ENCODE measurements at places on chromosomes 13 and 19. TPM values are rescaled to one million over a fixed set of nuclear protein-coding genes. Genes with fewer than 3 reads are reported as not detected.

GRCh38 chr13:25679159-25679558 lies 307.4 kb downstream of the ATP8A2 start:
- no peak for DNase-seq

DNA sequence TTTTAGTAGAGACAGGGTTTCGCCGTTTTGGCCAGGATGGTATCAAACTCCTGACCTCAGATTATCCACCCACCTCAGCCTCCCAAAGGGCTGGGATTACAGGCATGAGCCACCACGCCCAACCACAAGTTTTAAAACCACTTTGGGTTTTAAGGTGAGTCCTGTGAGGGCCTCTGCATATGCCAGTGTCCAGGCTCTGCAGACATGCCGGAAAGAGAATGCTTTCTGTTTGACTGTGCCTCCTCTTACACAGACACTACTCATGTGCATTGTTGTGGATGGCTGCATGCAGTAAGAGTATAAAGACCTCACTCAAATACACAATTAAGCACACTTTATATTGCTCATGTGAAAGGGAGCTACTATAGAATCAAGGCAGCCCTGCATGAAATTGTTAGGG lies 20.8 kb upstream of the SLC25A30 start:
- no peak for DNase-seq

Gene DLL3
- 0.41 TPM for total RNA-seq

GRCh38 chr13:109792416-109793059 lies 6.2 kb upstream of the IRS2 start:
- no peak for DNase-seq

DNA sequence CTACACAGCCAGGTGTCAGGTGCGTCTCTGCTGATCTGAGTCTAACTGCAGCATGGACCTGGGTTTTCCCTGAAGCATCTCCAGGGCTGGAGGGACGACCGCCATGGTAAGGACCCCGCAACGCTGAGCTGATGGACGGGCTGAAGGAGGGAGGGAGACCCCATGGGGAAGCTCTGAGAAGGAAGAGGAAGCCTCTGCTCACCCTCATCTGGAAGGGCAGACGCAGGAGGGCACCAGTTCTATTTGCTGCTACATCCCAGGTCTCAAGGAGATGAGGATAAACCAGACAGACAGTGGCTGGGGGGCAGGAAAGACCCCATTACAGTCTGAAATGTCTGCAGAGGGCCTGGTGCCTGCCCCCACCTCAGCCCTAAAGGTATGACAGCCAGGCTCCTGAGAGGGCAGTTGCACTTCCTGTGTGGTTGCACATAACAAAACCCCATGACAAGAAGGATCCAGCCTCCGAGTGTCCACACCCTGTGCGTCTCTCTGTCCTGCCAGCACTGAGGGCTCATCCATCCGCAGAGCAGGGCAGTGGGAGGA lies at the start of gene LILRA2:
Gene LILRA2, plus strand, starts transcription at position 461 of the 543 bp plus-strand sequence. CDS start 89 bp downstream, outside the sequence.
- no peak for DNase-seq

Gene LRRC25
- 2.4 TPM for total RNA-seq

Gene PLK5
- total RNA-seq = not detected

GRCh38 chr19:33405254-33405552 lies 31.7 kb downstream of the CEBPG start:
- DNase-seq = no peak

DNA sequence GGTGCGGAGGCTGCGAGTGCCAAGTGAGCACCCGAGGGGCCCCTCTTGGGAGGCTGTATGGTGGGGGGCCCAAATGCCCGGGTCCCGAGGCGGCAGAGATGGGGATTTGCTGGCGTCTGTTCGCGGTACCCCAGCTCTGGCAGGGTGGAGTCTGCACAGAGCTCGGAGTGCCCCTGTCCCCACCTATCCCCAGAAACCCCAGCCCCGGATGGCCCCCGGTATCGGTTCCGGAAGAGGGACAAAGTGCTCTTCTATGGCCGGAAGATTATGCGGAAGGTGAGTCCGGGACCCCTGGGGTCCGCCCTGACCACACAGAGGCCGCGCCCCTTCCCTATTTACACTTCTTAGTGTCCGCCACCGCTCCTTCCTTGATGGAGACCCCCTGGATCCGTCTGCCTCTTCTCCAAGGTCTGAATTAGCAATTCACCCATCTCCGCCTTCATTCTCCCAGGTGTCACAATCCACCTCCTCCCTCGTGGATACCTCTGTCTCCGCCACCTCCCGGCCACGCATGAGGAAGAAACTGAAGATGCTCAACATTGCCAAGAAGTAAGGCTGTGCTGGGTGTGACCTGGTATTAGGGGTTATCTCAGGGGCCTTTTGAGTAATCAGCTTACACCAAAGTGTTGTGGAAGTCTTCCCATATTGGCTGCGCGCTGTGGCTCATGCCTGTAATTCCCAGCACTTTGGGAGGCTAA lies 630 bp downstream of the PNPLA6 start:
- no peak for DNase-seq

DNA sequence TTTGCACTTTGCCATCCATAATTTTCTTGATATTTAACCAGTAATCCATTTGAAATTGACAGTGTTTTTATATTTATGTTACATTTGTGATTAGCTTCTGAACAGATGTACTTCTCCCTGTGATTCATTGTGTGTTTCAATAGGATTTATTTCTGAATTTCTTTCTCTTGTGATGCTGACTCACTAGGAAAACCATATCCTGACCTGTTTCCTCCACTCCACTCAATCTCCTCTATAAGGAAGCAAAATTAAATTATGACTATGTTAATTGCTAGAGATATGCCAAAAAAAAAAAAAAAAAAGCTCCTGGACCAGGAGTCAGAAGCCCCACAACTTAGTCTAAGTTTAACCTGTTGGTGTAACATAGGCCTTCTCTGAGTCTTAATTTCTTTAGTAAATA lies 614.6 kb upstream of the SPRY2 start:
- no peak for DNase-seq

- DNase-seq = no peak
Measured at GRCh38 chr13:105232439-105232838, 1303.0 kb downstream of the EFNB2 start.

- DNase-seq = peak; percentile 80
Measured at GRCh38 chr19:15584541-15585115, 30.4 kb upstream of the CYP4F8 start.

- DNase-seq = peak; percentile 16
Measured at GRCh38 chr13:33017323-33017929, 1.2 kb downstream of the KL start.

GRCh38 chr19:13302526-13303270 lies 152.5 kb downstream of the IER2 start:
- DNase-seq = no peak

All from B cell (primary cell).